ENCODE measurements at places on chromosomes 12 and 14.

DNA sequence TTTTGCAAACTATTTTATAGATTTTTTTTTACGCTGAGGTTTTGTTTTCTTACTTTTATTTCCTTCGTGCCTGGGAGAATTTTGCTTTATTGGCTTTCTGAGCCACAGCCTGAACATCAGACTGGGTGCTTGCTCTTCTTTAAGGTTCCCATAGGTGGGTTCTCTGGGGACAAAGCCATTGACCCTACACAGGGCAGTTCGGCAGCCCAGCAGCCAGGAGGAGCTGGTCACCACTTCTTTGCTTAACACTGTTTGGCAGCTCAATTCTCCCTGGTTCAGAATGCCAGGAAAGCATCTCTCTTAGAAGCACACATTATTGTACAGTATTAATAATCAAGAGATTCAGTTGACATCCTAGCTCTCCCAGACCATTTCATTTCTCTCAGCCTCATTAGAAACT lies 140.8 kb upstream of the NEDD1 start:
- DNase-seq: no peak

- no peak for DNase-seq
Observed at GRCh38 chr12:38053113-38053512, 263.5 kb upstream of the ALG10B start.

DNA sequence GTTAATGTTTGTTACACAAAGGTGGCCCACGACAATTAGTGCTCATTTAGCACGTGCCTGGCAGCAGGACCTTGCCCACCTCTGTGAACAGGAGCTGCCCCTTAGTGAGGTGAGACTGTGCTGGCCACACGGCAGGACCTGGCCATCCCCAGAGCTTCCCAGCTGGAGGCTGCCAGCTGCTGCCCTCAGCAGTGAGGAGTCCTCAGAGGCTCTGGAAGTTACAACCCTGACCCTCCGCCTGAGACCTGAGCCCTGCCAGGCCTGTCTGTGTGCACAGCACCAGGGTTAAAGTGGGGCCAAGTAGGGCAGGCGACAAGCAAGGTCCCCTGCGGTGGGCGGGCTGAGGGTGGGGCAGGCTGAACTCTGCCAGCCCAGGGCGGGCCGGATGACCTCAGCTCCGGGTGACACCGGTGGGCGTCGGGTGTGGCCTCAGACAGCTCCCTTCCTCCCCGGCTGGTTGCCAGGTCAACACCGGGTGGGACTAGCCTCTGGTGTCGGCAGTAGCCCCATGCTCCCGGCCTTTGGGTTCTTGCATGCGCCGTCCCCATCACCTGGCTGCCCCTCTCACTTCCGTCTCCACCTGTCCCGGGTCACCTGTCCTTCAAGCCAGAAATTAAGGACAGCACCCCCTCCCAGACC lies 9.2 kb upstream of the LBHD2 start:
- DNase-seq: no peak

- DNase-seq: no peak
Observed at GRCh38 chr12:53048033-53048779, 1.7 kb upstream of the TNS2 start.

GRCh38 chr12:57549909-57550640 lies at the start of gene KIF5A:
KIF5A (plus strand) TSS chr12:57550044; CDS start chr12:57550272, 228 bp downstream.
- DNase-seq: no peak
